Stimulated activated CD4-positive, alpha-beta T cell treated with anti-CD3 and anti-CD28 coated beads, Interleukin-2, amount 100 ng/mL, for 24 hours (primary cell): ENCODE measurements at places on chromosomes 7 and 10.

GRCh38 chr7:19491821-19492452, 216.9 kb downstream of the POLR1F start:
- DNase-seq: no peak

DNA sequence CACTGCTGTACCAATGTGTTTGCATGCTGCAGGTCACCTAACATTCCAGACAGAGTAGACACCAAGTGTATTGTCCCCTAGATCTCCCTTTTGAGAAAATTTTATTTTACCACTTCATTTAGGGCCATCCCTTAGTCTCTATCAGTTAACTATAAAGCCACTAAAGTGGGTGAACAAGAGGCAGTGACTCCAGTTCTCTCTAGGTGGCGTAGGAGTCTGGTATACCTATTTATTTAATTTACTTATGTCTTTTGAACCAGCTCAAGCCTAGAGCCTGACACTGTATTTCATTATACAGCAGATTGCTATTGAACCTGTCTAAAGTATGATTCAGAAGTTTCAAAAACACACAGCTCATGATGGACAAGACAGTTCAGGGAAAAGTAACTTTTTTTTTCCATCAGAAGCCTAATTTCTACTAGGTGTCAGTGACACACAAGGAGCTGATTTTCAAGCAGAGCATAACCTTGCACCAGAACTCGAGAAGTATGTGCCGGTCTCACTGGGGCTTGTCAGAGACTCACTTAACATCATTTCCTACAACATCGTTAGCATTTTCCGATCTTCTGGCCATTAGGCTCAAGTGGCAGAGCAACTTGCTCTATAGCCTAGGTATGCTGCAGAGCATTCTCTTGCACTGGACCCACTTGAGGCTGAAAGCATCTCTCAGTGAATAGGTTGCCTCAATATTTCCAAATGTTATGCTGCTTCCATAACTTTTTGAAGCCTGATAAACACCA, 175.4 kb downstream of the CDC14C start:
- no peak for DNase-seq

GRCh38 chr7:90933041-90933440, 331.2 kb upstream of the FZD1 start:
- DNase-seq: no peak

GRCh38 chr7:4792537-4793126, 17.2 kb downstream of the AP5Z1 start:
- DNase-seq: no peak

- DNase-seq: no peak
Observed at GRCh38 chr10:104440221-104440620, 86.6 kb downstream of the CFAP58 start.

DNA sequence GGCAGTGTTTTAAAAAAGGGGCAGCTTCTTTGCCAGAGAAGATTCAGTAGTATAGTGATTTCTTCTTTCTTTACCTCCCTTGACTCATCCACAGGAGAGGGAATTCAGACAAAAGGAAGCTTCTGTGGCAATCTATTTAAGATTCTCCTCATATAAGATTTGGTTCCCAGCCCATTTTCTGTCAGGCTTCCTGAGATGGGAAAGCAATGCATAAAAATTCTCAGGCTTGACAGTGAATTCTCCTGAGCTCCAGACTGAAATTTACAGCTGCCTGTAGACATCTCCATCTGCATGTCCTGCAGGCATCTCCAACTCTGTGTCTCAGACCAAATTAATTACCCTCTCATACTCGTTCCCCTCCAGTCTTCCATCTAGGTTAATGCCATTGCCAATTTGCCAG, 72.8 kb downstream of the TSPAN12 start:
- no peak for DNase-seq

- no peak for DNase-seq
Observed at GRCh38 chr7:36037121-36037662, 115.9 kb upstream of the EEPD1 start.

- DNase-seq: no peak
Observed at GRCh38 chr10:36712695-36713094, 412.7 kb upstream of the ANKRD30A start.

DNA sequence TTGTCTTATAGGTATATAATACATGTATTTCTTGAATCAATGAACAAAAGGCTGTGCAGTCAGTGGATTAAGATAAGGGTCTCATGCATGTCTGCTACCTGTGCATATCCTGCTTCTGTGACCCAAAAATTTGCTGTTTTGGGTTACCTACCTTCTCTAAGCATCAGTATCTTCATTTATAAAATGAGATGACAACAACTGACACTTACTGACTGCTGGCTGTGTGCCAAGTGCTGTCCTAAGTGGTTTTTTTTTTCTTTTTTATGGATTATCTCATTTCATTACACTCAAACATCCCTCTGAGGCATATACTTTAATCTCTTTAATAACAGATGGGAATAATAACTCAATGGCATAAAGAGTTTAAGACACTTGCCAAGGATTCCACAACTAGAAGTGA, 2.1 kb downstream of the PDK4 start:
- no peak for DNase-seq

DNA sequence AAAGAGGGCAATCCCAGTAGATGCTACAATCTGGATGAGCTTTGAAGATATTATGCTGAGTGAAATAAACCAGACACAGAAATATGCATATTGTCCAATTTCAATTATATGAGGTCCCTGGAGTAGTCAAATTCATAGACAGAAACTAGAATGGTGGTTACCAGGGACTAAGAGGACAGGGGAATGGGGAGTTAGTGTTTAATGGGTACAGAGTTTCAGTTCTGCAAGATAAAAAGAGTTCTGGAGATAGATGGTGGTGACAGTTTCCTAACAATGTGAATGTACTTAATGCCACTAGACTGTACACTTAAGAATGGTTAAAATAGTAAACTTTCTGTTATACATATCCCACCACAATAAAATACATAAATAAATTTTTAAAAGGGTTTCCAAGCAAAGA, 236.6 kb downstream of the ELMO1 start:
- DNase-seq: no peak

DNA sequence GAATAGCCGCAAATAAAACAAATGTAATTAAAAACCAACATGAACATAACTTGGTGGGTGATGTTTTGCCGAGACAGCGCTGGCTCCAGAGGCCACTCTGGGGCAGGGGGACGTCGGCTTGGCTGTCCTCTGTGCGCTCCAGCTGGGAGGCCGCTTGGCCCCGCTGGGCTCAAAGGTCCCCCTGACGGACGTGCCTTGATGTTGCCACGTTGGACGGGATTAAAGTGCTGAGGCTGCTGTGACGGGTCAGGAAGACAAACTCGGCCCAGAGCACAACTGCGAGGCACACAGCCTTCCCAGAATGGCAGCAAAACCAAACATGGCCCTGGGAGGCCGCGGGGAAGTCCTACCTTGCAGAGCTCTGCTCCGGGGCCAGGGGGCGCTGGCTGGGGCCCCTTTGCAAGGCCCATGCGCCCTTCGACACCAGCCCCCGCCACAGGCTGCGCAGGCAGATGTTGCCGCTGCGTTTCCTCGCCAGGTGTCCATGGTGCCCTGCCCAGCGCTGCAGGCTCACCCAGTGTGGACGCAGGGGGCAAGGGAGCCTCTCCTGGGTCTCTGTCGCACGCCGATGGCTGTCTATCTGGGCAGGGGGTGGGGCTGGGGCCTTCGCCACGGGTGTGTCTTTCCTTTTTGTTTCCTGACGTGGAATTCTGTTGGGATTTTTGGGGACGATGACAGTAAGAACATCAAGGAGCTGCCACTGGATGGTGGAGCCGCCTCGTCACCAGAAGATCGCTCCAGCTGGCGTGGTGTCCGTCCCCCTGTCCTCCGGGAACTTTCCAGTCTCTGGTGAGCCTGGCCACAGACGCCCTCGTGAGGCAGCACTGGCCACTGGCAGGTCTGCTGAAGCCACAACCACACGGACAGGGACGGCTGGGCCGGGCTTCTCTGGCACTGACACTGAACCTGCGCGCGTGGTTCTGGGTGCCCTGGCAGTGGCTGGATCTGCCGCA, 99.6 kb upstream of the DIP2C start:
- peak; percentile 50 for DNase-seq

GRCh38 chr10:101818872-101819633, 809 bp upstream of the OGA start:
- no peak for DNase-seq

GRCh38 chr7:94453898-94454297, 55.7 kb upstream of the CASD1 start:
- no peak for DNase-seq

DNA sequence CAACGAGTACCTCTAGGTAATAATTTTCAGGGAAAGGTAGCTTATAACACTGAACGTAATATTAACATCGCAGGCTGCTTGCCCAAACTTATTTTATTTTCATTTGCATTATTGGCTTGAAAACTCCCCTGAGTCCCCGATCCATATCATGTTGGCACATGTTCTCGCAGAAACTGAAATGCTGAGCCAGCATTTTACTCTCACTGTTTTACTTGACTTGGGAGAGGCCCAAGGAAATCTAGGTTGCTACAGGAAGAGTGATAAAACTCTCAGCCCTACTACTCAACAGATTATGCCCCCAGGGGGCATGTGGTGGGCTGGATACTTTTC, 183.5 kb upstream of the HABP2 start:
- no peak for DNase-seq

- no peak for DNase-seq
Observed at GRCh38 chr10:22690614-22691431, 23.6 kb downstream of the PIP4K2A start.

- DNase-seq: no peak
Observed at GRCh38 chr7:26286157-26286556, 5.5 kb upstream of the SNX10 start.

DNA sequence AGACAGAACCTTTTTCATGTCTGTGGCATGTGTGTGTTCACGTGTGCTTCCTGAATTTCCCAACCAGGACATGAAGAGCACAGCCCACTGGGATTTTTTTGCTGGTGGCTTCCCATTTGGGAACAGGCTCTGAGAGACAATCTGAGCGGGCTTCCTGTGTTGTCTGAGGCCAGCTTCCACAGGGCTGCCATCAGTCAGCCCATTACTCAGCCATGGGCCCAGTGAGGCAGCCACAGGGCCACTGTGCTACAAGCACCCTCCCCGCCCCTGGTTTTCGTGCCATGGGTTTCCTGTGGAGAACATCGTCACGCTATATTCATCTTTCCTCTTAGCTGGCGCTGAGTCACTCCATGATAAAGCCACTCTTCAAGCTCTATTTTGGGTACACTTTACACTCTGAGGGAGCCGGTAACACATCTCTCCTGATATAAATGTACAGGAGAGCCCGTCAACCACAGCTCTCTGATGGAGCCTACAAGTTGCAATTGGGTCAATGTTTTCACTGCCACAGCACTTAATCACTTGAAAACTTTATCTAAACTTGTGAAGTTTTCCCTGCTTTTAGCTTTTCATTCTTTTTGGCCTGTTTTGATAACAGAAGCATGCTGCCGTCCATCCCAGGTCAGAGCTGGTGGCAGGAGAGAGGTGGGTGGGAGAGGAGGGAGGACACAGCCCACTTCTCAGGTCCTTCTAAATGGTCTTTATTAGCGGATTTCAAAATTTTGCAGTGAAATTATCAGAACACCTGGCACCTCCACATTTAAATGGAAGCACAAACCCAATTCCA, 96.9 kb downstream of the HIPK2 start:
- DNase-seq: peak; percentile 78

DNA sequence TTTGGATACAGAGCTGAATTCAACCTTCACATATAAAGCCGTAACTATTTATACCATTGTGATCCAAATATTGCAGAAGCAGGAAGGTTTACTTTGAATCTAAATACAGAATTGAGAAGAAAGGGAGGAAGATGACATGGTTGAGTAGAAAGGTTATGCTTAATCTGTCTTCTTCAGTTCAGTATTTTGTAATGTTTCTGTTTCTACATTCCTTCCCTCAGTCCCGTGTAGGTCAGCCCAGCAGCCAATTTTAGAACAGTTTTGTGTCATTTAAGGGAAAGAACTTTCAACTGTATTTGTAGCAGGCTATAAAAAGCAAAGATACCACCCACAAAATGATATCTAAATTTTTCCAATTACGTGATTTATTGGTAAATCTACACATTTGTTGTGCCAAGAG, 97.4 kb downstream of the CPED1 start:
- no peak for DNase-seq

GRCh38 chr7:24463474-24463873, 109.8 kb upstream of the PALS2 start:
- DNase-seq: no peak

DNA sequence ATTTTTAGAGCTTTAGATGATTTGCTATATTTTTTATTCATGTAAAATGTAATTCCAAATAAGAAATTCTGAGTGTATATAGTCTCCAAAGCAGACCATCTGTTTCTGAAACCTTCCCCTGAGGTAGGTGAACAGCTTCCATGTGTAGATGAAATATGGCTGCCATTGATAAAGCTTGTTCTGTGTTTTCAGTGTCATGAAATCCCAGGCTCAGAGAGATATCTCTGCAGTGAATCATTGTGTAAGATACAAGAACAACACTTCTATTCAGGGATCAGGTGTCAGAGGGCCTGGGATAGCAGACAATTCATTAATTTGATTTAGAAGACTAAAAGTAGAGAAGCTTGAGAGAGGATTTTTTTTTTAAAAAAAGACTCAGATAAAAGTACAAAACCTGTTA, 29.1 kb downstream of the ACTA2 start:
- DNase-seq: no peak

GRCh38 chr10:21520949-21521348, 4.5 kb downstream of the SKIDA1 start:
- no peak for DNase-seq

GRCh38 chr10:78212786-78213175, 179.1 kb downstream of the RPS24 start:
- no peak for DNase-seq

- DNase-seq: no peak
Observed at GRCh38 chr10:111967547-111967946, 216.0 kb downstream of the GPAM start.

- DNase-seq: no peak
Observed at GRCh38 chr10:109504401-109504800, 418.9 kb downstream of the XPNPEP1 start.
